NCI-H2081 (cell line): ENCODE measurements at places on chromosomes 5 and 9.

DNA sequence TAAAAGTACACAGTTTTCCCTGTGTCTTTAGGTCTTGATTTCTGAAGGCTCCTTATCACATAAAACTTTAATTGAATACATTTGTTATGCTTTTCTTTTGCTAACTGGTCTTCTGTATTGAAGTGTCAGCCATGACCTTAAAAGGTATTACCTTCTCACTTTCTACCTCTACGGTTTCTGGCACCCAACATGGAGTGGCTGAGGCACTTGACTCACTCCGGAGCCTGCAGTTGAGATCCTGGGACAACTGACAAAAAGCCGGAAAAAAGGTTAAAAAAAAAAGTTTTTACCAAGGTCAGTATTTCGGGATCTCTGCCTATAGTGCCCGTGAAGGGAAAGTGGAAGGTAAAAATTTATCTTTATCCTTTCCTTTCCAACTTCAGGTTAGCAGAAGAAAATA is 197.0 kb downstream of the ARRDC3 start:
- no peak for DNase-seq

- DNase-seq, result peak; percentile 77
Observed at GRCh38 chr9:14307989-14308852, 5.7 kb downstream of the NFIB start.

- DNase-seq, result no peak
Observed at GRCh38 chr5:136058039-136058971, 29.5 kb downstream of the TGFBI start.

DNA sequence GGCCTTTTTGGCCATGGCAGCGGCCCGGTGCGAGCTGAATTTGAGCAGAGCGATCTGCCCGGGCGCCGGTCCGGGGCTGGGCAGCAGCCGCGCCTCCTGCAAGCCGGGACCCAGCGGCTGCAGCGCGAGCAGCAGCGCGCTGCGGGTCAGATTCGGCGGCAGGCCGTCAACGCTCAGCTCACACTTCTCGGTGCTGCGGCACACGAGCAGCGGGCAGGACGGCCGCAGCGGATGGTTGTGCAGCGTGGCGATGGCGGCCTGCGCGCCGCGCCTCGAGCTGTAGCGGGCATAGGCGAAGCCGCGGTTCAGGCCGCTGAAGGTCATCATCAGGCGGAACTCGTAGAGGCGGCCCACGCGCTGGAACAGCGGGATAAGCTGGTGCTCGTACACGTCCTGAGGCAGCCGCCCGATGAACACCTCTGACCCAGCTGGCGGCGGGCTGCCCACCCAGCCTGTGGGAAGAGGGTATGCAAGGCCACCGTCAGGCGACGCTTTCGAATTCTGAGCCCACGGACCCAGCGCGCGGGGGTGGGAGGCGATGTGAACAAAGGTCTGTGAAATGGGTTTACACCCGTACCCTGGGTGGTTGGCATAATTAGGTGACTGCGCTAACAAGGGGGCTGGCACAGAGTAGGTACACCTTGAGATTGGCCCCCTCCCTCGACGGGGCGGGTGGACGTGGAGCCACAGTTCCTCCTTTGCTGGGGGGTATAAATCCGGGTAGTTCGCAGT is 755 bp downstream of the DND1 start:
- DNase-seq, result no peak

GRCh38 chr9:14349447-14350348 is 35.8 kb upstream of the NFIB start:
- DNase-seq, result no peak

DNA sequence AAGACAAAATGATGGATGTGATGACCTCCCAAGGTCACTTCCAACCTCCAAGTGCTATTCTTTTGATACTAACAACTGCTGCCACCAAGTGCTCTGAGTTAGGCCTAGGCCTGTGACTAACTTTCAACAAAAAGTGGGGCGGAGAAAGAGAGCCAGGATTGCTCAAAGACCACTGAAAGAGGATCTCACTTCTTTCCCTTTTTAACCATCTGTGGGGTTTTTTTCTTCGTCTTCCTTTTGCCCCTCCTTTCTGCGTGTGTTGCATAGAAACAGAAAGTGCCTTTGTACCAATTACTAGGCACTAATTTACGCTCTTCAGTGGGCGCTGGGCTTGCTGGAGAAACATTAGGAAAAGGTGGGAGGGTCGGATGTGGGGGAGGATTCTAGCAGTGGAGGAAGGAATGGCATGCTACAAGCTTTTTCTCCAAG is 8.0 kb downstream of the KLF9 start:
- no peak for DNase-seq

- no peak for DNase-seq
Observed at GRCh38 chr5:169978714-169979113, 1.6 kb downstream of the INSYN2B start.

DNA sequence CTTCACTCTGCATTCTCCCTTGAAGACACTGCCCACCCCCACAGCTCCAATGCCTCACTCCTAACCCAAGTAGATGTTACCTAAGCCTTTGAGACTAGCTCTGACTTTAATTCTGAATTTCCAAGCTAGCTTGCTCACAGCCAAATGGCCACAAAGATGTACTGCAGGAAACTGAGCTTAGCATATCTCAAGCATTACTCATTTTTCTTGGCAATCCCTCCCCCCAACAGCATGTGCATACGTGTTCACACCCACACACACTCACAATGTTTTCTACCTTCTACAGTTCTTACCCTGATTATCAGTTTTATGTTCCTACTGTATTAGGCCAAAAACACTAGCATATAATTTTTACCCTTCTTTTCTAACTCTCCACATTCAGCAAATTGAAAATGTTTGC is 13.7 kb upstream of the GRIA1 start:
- DNase-seq, result no peak

GRCh38 chr5:81971111-81971711 is 612 bp upstream of the ATG10 start:
- DNase-seq, result peak; percentile 1

- no peak for DNase-seq
Observed at GRCh38 chr9:125829743-125830142, 82.6 kb downstream of the PBX3 start.

DNA sequence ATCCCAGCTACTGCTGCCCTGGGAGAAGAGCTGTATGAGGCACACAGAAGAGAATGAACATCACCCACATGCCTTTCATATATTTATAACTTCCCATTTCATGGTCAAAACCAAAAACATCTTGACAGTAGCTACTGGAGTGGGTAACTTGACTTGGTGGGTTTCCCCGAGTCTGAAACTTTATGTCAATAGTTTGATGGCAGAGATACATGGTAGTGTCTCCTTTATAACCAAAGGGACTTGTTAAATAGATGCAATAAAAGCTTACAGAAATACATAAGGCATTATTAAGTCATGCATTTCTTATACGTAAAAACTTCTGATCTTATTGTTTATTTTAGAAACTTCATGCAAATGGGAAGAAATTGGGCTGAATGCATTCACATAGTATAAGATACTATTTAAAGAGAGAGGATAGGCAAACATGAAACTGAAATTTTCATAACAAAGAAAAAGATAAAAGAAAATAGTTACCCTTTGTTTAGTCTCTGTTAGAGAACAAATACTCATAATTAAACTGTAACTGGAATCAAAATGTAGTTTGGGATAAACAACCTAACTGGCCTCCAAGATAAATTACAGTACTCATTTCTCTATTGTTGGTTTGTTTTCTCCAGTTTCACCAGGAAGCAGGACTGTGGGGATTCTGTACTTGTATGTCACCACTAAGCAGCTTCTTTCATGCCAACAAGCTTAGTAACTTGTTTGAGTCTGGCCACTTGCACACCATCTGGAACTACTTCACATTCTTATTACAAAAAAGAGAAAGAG is 459.3 kb upstream of the MEF2C start:
- no peak for DNase-seq

DNA sequence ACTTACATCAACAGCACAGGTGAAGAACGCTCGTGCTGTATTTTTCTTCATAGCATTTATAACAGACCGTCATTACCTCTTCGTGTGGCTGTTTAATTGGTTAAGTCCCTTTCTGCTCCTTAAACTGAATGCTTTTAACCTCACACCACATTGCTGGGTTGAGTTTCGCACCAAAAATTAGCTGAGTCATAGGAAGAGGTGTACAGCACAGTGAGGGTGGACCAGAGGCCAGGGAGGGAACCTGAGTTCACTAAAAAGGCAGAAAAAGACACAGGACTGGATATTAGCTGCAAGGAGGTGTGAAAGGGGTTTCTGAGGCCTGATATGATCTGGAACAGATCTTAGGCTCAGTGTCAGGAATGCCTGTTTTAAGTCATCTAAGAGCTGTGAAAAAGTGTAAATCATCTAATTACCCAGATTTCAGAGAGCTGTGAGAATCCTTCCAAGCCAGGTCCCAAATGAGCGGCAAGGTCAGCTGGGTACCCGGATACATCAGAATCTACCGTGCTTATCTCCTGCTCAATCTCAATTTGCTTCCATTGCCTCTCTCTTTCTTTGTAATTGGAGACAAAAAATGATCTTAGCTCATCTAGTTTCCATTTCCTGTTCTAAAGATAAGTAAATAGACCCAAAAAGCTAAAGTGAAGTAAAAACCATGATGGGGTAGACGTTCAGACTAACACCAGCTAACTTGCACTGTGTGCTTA is 7.1 kb upstream of the CFAP90 start:
- DNase-seq, result no peak

DNA sequence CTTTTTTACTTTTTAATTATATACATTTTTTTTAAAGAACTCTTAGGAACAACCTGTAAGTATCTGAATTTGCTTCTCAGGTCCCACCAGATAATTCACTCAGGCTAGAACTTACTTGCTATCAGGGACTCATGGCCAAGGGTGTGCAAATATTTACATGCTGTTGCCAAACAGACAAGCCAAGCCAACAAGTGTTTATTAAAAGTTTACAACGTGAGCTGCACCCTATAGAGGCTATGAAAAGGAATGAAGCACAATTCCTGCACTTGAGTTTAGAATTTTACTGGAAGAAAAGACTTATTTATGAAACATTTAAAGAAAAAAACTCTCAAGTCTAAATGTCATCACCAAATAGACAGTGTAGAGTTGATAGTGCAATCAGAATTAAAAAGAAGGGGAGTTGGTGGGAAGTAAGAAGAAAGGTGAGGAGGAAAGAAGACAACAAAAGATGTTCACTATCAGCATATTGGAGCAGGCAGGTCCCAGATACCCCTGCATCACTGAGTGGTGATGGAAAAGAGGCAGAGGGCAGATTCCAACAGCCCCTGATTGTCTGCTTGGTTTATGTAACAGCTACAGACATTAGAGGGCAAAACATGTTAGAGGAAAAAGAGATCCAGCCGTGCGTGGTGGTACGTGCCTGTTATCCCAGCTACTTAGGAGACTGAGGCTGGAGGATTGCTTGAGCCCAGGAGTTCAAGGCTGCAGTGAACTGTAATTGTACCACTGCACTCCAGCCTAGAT is 32.8 kb downstream of the SH3RF2 start:
- DNase-seq, result no peak

DNA sequence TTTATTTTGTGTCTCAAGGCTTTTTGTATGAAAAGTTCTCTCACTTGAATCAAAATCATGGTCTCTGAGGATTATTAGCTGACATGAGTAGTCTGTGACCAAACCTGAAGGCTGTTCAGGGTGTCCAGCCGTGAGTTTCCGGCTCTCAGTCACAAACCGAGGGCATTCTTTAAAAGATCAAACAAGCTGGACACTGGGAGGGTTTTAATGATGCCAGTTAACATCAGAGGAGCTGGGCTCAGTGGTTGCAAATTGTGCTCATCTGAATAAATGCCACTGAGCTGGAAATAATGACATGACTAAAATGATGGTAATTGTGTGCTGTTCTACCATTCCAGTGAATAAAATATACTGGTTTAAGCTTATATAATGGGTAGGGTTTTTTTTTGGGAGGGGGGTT is 153.1 kb downstream of the FOCAD start:
- DNase-seq, result no peak

- DNase-seq, result no peak
Observed at GRCh38 chr9:97863314-97863713, 10.3 kb downstream of the FOXE1 start.

- DNase-seq, result no peak
Observed at GRCh38 chr5:152542741-152543140, 137.7 kb upstream of the NMUR2 start.

DNA sequence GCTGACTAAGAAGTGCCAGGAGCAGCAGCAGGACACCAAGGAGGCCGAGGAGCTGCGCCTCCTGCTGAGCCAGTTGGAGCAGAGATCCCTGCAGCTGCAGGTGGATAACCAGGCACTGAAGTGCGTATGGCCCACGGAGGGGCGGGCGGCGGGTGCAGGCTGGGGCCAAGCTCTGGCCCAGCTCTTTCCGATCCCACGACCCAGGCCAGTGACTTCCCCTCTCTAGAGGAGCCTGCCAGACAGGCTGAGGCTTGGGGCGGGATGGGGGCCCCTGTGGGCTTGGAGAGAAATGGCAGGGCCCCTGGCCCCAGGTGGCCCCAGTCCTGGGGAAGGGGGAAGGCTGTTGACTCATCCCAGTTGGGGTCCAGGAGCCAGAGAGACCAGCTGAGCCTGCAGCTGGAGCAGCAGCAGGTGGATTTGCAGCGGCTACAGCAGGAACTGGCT is 3.6 kb downstream of the PTRH1 start:
- peak; percentile 71 for DNase-seq

DNA sequence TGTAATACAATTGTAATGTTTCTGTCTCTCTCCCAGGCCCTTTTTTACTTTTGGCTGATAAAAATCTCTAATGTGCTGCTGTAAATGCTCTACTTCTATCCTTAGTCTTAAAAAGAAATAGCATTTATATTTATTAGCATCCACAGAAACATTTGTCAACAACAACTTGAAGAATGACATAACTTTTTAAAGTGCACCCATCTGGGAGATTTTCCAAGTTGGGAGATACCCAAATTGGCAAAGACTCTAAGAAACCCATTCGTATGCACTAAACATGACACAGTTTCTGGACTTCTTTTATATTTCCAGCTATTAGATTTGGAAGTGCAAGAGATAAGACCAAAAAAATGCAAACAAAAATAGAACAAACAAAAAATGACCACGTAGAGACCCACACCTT is 2287.4 kb upstream of the WWC1 start:
- no peak for DNase-seq

DNA sequence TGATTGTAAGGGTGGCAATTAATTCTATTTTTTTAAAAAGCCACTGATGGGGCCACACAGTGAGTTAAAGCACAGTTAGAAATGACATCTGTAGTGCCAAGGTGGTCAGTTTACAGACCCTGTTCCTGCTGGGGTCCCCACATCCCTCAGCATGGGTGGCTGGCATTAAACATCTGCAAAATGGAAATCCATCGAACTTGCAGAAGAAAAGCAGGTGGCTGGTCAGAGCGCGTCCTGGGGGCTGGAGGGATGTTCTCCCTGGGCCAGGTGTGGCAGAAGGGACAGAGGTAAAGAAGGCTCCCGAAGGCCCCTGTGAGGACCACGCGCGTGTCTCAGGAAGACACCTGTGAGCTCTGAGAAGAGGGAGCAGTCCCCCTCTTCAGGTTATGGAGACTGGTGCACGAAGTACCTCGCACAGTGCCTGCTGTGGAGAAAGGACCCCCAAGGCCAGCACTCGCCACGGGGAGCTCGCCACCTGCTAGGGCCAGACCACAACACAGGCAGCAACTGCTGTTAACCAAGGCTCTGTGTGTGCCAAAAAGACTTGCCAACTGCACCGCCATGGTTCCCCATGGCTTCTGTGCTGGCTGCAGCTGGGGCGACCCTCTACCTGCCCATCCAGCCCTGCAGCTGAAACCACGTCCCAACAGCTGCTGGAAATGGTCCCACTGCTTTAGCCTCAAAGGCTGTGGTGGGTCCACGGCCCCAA is 65.2 kb downstream of the RASGEF1C start:
- DNase-seq, result no peak

GRCh38 chr9:17217272-17217671 is 82.4 kb downstream of the CNTLN start:
- no peak for DNase-seq

GRCh38 chr9:105126226-105126625 is 118.2 kb upstream of the SLC44A1 start:
- DNase-seq, result no peak

- no peak for DNase-seq
Observed at GRCh38 chr5:177334781-177335700, 16.4 kb downstream of the LMAN2 start.
